ENCODE measurements at places on chromosomes 2 and 18.
A peak's percentile ranks its signal among the peaks of the same experiment; 100 is the strongest.

- no peak for DNase-seq
Measured at GRCh38 chr2:98824256-98825019, 93.5 kb upstream of the MGAT4A start.

- DNase-seq = no peak
Measured at GRCh38 chr2:237594514-237594871, 4.0 kb upstream of the RAB17 start.

DNA sequence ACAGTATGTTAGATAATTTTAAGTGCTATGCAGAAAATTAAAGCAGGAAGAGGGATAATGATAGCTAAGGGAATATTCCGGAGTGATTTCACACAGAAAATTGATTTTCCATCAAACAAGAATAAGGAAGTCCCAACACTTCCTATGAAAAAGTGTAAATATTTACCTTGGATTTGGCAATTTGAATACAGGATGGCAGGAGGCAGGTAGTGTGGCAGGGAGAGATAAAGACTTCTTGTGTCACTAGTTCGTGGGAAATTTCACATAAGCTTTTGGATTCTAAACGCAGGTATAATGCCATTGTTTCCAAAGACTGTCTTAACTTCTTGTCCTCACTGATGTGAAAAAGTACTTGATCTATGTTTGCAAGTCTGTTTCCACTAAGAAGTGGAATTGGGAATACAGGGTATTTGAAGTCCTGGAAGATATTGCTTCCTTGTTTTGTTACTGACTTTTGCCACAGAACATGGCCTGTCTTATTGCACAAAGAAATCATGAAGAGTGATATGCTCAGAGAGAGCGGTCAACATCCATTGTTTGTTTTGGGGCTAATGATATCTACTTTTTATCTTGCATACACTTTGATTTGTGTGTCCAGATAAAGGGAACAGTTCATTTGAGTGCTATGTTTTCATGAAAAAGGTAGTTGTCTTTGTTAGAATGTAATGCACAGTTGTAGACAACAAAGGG, 1216.1 kb upstream of the FAM98A start:
- no peak for DNase-seq

- DNase-seq = no peak
Measured at GRCh38 chr2:100423631-100424030, 6.2 kb upstream of the CHST10 start.

DNA sequence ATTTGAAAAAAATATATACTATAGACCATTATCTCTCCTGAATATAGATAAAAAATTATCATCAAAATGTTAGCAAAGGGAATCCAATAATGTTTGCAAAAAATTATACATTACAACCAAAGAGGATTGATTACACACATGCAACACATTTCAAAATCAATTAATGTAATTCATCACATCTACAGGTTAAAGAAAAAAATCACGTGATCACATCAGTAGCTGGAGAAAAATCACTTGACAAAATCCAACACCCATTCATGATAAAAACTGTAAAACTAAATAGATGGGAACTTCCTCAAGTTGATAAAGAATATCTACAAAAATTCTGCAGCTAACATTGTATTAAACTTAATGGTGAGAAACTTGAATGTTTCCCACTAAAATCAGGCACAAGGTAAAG, 1047.5 kb upstream of the CNTNAP5 start:
- DNase-seq = no peak

DNA sequence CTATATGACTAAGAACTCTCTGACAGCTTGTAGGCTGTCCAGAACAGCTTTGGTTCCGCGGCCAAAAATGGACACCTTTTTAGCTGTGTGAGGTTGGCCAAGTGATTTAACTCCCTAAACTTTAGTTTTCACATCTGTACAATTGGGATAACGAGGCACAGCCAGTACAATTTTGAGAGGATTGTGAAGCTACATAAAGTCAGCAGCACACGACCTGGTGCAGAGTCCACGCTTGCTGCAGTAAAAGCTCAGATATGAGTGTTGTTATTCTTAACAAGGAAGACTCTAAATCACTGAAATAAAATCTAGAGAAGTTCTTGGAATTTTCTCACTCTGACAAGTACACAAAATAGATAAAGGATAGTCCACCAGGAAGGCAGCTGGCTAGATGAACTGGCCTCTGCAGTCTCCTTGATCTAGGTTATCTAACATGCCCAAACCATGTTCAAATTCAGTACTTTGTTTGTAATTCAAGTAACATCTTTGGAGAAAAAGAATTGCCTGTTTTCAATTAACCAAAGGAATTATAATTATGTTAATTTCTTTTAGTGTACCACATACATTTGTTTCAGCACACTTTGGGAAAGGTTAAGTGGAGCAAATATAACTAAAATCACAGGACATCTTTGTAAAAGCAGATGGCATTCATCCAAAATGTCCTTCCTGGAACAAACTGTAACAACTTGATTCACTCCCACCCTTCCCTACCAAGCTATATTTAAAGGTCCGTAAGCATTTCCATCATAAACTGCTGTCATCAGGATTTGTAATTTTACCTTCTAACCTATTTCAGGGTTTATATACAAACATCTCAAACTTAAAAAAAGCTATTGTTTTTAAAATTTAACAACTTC, 201.7 kb upstream of the STK17B start:
- peak; percentile 35 for DNase-seq

GRCh38 chr2:236972491-236973342, 113.0 kb upstream of the COPS8 start:
- DNase-seq = peak; percentile 0

GRCh38 chr2:41610501-41611190, 437.2 kb upstream of the PKDCC start:
- peak; percentile 81 for DNase-seq

- no peak for DNase-seq
Measured at GRCh38 chr2:72211350-72211749, 63.7 kb upstream of the CYP26B1 start.

DNA sequence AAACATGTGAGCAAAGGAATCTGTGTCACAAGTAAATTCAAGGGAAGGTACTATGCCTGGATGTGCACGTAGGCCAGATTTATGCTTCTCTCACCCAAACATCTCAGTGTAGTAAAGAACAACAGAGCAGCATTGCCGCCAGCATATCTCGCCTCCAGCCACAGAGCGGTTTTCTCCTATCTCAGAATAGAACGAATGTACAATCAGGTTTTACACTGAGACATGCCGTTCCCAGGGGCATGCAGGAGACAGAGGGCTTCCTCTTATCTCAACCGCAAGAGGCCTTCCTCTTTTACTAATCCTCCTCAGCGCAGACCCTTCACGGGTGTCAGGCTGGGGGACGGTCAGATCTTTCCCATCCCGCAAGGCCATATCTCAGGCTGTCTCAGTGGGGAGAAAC, 175.3 kb downstream of the RPIA start:
- no peak for DNase-seq

- no peak for DNase-seq
Measured at GRCh38 chr2:25617948-25618646, 55.3 kb downstream of the DTNB start.

DNA sequence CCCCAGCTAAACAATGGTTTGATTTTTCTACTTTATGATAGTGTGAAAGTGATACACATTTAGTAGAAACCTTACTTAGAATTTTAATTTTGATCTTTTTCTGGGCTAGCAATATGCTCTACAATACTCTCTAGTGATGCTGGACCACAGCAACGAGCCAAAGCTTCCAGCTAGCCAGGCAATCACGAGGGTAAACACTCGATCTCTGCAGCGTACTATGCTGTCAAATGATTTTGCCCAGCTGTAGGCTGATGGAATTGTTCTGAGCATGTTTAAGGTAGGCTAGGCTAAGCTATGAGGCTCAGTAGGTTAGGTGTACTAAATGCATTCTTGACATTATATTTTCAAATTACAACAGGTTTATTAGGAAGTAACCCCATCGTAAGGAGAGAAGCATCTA, 207.5 kb downstream of the LRRTM4 start:
- no peak for DNase-seq

DNA sequence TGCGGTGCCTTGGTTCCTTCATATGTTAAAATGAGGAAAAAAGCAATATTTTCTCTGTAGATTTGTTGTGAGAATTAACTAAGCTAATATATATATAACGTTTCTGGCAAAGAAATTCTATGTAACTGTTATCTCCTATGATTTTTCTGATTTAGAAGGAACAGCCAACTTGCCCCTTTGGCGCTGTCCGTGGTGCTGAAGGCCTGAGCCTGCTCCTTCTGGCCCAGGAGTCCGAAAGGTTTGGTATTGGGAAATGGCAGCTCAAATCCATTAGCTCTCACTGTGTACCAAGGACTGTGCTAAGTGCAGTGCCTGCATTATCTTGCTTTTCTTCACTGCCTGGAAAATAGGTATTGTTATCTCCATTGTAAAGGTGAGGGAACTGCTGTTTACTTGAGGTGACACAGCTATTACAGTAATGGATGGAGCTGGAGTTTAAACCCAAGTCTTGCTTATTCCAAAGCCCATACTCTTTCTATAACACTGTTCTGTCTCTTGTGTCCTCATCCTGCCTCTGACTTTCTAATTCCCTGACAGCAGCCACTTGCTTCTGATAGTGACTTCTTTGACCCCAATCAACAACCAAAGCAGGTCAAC, 52.2 kb downstream of the C1QL2 start:
- no peak for DNase-seq

- DNase-seq = no peak
Measured at GRCh38 chr2:172702451-172702850, 33.2 kb upstream of the RAPGEF4 start.

GRCh38 chr18:32175265-32175664, 14.6 kb upstream of the MEP1B start:
- DNase-seq = no peak

GRCh38 chr2:235112365-235112764, 160.5 kb downstream of the SH3BP4 start:
- no peak for DNase-seq

GRCh38 chr2:132589111-132589830, 80.7 kb downstream of the LYPD1 start:
- DNase-seq = peak; percentile 43

GRCh38 chr2:238260883-238261282, 21.0 kb upstream of the HES6 start:
- no peak for DNase-seq

DNA sequence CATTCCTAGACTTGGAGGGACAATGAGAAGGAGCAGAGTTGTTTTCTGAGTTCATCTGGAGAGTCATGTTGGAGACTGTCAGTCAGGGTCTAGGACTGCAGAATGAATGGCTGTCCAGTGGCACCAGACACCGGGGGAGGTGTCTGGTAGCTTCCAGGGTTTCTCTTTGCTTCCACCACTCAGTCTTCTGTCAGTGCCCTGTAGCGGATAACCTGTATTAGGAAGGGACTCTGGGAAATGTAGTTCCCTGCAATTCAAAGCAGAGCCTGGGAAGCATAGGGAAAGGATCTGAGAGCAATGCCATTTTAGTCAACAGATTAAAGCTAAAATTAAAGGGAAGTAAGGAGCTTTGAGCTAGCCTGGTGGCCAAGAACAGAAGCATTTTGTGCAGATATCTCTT, 257.9 kb downstream of the THSD7B start:
- DNase-seq = no peak

- peak; percentile 90 for DNase-seq
Measured at GRCh38 chr18:43665105-43665788, 388.0 kb upstream of the SYT4 start.

- DNase-seq = no peak
Measured at GRCh38 chr2:128329607-128330006, 10.9 kb upstream of the HS6ST1 start.
